ENCODE measurements at places on chromosomes 11 and 22.
A peak's percentile ranks its signal among the peaks of the same experiment; 100 is the strongest.

DNA sequence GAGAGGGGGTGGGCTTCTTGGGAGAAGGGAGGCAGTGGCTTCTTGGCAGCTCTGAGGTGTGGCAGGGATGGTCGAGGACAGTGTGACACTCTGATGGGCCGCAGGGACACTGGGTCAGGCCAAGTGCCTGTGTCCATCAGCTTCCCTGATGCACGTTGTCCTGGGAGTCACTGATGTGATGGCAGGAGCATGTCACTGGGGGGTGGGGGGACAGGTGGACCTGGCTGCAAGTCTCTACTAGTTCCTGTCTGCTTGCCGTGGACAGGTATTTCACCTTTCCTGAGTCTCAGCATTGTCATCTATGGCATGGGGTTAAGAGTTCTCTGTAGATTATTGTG lies 592.9 kb downstream of the TBC1D22A start:
- no peak for DNase-seq

DNA sequence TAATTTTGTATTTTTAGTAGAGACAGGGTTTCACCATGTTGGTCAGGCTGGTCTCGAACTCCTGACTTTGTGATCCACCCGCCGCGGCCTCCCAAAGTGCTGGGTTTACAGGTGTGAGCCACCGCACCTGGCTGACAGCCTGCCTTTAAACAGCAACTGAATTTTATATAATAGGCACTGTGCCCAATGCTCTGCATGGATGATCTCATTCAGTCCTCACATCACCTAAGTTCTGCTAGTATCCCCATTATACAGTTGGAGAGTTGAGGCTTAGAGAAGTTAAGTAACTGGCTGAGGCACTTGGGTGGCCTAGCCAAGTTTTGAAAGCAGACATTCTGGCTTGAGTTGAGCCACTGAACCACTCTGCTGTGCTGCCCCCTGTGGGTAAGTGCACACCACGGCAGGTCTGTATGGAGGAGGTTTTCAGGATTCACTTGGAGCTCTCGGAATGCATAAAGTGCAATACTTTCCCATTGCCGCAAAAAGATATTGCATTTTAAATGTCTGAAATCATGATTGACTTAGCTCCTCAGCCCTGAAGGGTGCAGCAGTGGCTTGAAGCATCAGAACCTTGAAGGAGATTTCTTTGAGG lies 112.4 kb downstream of the LDLRAD3 start:
- DNase-seq = peak; percentile 21

- DNase-seq = peak; percentile 47
Measured at GRCh38 chr11:120590472-120590871, 78.9 kb downstream of the GRIK4 start.

DNA sequence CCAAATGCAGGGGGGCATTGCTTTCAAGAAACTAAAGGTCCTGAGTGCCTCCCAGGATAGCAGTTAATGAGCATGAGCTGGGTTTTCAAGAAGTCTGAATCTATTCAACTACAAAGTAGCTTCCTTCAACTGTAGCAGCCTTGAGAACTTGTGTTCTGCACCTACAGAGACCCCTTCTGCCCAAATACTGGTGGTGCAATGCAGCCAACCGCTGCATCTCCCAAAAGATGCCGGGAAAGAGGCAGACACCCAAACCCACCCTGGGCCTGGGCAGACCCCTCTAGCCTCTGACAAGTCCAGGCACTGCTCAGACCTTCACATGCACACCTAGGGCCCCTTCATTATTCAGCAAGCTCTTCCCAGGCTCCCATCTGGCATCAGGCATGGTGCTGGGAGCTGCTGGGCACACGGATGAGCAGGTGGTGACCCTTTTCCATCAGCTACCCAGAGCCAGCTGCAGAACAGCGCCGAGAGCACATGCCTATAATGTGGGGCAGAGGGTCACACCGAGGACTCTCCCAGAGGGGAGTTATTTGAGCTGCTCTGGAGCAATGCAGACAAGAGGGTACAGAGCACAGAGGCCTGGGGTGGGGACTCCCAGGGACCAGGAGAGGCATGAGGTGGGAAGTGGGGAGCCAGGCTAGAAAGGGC lies 44.9 kb upstream of the ETS1 start:
- peak; percentile 48 for DNase-seq

GRCh38 chr11:128686745-128687177 lies 7.1 kb upstream of the FLI1 start:
- DNase-seq = no peak

- DNase-seq = no peak
Measured at GRCh38 chr22:50702261-50702671, 29.6 kb downstream of the SHANK3 start.

GRCh38 chr11:116333001-116333535 lies 439.7 kb downstream of the BUD13 start:
- peak; percentile 4 for DNase-seq

DNA sequence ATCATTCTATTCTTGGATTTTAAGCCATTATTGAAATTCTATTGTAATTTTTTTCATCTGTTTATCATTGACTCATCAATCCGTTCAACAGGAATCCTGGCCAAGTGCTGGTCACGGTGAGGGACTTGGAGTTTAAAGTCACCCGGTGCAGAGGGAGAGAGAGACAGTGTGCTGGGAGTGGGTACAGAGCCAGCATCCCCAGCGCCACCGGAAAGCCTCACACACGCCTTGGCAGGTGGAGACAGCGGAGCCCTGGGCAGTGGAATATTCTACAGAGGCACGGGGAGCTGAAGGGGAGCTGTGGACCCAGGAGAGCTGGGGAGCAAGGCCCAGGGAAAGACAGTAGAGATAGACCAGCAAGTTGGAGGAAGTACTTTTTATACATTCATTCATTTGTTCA lies 787.6 kb downstream of the BRD1 start:
- DNase-seq = no peak

DNA sequence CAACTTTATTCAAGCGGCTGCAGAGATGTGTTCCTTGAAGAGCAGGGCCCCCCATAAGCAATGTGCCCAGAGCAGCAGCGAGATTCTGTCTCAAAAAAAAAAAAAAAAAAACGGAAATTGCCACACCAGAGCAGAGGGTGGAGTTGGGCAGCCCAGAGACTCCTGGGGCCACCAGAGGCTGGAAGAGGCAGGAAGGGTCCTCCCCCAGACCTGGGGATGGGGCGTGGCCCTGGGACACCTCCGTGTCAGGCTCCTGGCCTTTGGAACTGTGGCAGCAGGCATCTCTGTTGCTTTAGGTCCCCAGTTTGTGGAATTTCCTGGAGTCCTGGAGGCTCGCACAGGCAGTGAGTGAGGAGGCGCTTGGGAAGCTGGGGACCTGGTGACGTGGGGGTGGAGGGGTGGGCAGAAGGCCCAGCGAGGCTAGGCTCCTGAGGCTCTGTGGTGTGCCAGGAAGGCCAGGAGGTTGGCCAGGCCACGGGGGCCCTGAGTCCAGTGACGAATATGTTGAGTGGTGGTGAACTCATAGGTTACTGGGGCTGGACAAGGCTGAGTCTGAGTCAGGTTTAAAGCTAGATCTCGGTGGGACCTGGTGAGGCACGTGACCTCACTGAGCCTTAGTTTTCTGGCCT lies 735.6 kb downstream of the BRD1 start:
- no peak for DNase-seq

GRCh38 chr11:128695539-128696221 lies 1.8 kb downstream of the FLI1 start:
- peak; percentile 76 for DNase-seq

DNA sequence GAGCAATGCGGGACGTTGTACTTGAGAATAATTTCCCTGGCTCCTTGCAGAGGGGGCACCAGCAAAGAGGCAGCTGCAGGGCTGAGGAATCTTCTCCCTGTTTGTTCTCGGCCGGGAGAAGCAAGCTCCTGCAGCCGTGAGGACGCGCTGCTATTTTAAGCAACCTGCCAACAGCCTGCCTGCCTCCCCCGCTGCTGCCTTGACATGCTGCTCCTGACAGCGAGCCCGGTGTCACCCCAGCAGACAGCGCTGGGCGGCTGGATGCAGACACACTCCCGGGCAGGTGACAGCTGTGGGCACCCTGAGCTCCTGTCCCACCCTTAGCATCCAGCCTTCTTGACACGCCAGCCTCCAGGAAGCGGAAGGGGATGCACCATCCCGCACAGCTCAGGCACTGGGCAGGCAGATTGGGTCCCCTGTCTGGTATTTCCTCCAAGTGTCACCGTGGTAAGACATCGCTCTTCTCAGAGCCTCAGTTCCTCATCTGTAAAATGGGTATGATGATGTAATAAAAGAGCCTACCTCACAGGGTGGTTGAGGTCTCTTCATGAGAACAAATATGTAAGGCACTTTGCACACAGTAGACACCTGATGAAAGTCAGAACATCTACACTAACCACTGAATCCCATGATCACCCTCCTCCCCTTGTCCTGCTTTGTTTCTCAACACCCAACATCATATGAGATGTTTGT lies 530.6 kb downstream of the MN1 start:
- DNase-seq = no peak

DNA sequence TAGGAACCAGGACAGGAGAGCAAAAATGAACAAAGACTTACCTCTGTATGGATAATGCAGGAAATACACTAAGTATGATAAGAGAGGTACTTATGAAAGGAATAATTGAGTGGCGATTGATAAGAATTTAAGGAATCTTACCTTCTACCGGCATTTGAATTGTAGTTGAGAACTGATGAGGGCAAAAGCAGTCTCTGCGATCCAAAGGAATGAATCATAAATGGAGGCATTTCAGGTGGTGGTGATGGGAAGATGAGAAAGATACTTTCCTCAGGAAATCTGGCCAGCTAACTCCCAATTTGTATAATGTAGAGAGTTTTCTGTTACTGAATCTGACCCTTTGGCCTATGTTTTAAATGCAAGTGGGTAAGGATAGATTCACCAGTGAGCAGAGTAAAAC lies 71.9 kb upstream of the C11orf87 start:
- DNase-seq = peak; percentile 61

- DNase-seq = no peak
Measured at GRCh38 chr11:43507171-43507570, 148.5 kb downstream of the TTC17 start.

DNA sequence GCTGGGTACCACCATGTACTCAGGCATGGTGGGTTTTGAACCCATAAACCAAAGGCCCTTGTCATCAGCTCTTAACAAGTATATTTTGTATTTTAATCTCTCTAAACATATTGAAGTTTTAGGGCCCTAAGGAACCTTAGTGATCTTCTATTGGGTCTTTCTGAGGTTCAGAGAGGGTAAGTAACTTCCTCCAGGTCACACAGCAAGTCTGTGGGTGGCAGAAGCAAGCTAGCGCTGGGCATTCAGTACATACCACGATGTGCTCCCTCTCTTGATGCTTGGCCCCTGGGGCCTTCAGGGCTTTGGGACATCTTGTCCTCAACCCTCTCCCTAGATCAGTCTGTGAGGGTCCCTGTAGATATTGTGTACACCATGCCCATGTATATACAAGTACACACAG lies 12.7 kb downstream of the RASD2 start:
- no peak for DNase-seq

DNA sequence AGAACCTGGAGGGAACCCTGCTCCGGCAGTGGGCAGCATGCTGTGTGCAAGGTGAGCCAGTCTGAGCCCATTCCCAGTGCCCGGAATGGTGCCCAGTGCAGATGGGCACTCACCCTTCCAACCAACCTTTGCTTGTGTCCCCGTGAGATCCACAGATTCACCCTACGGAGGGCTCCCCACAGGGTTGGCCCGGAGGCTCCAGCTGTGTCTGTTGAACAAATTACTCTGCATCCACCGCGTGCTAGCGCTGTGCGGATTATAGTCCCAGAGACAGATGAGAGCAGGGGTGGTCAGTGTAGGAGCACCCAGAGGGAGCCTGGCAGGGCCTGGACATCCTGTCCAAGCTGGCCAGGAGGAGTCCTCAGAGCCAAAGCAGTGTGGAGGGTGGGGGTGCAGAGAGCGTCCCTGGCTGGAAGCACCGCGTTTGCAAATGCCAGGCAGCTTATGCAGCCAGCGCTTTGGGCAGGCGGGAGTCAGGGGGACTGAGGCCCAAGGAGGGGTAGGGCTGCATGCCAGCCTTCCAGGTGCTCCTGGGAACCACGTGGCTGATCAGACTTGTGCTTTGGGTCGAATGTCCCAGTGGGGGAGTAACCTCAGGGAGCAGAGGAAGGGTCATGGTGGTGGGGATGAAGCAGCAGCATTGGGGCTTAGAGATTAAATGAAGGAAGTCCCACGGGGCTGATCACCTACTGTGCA lies 80.5 kb downstream of the KCNQ1 start:
- DNase-seq = no peak

DNA sequence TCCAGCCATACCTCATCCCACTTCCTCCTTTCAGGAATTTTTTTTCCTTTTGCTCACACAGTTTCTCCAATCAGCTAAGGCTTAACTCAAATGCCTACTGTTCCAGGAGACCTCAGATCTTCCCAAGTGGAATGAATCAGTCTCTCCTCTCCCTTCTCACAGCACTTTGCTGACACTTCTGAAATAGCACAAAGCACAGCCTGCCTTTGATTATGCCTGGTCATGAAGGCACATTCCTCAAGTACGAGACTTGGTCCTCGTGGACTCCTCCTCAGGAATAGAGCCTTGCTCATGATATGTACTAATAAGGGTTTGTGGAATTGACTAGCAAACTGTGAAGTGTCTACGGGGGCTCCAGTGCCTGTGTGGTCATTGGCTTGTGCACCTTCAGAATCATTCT lies 176.7 kb upstream of the TENM4 start:
- DNase-seq = peak; percentile 24

DNA sequence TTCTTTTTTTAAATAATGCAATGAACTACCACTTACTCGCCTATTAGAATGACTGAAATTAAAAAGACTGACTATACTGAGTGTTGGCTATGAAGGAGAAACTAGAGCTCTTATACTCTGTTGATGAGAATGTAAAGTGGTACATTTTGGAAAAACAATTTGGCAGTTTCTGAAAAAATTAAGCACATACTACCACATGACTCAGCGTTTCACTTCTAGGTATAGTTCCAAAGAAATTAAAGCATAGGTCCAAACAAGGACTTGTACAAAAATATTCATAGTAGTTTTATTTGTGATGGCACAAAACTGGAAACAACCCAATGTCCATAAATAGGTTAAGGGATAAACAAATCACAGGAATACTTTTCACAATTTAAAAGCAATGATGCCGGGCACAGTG lies 22.4 kb upstream of the SLC29A2 start:
- DNase-seq = no peak

DNA sequence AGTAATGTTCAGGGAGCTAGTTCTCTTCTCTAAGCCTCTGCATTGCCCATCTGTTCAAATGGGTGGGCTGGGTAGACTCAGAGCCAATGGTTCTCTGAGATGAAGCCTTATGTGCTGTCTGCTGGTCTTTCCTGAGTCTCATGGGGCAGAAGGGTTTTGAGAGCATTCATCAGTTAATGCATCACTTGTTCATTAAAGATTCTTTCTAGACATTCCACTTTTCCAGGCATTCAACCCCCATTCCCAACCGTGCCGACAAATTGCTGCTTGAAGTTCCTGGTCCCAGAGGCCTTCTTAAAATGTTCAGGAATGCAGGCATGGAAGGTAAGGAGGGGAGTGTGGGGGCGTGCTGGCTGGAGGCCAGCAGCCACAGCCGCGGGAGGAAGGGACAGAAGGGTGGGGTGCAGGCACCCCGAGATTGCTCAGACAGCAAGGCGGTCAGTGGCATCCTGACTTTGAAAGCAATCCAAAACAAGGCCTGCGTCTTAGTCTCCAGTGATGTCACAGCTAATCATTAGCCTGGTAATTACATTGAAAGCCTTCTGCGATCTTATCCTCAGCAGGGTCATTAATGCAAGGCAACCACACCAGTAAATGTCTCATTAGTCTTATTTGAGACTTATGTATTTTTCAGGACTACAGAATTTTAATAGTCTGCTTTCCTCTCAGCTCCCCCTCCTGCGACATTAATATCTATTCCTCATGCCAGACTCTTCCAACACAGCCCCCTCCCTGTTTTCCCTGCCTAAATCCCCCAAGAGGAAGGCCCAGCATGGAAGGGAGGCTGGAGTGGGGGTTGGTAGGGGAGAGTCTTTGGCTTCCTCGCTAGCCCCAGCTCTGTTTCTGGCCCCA lies 328.8 kb downstream of the MIAT start:
- DNase-seq = no peak
